ENCODE measurements at places on chromosomes 1 and 21.

GRCh38 chr1:16281765-16282164 lies 44.8 kb upstream of the CPLANE2 start:
- DNase-seq, result no peak

DNA sequence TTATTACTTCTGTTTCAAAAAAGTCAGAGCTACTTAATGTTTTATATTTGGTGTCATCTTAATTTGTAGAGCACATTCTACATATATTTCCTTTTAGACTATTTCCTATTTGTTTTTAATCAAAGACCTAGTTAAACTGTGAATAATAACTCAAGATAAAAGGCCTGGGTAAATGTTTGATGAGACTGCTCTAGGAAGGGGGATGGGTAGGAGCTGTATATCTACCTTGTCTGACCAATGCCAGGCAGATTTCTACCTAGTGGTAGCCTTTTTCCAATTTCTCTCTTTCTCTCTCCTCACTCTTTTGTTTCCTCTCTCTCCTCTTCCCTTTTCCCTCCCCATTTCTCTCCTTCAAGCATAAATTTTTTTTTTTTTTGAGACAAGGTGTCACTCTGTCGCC lies 31.9 kb upstream of the IVNS1ABP start:
- DNase-seq, result no peak

GRCh38 chr1:205669341-205670149 lies 10.8 kb downstream of the SLC45A3 start:
- DNase-seq, result no peak

- no peak for DNase-seq
Observed at GRCh38 chr1:199272139-199272544, 633.3 kb downstream of the PTPRC start.

- no peak for DNase-seq
Observed at GRCh38 chr1:53088616-53089300, 26.7 kb downstream of the PODN start.

DNA sequence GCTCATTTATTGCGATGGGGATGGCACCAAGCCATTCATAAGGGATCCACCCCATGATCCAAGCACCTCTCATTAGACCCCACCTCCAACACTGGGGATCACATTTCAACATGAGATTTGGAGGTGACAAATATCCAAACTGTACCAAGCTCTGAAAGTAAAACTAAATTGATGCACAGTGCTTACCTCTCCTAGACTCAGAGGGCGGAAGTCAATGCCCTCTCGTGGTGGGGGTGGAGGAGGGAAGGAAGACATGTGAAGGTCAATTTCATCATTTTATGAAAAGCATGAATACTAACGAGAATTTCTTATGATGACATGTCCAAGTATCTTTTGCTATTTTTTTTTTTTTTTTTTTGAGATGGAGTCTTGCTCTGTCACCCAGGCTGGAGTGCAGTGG lies 120.0 kb downstream of the PGBD5 start:
- no peak for DNase-seq

GRCh38 chr21:34796518-34797200 lies 127.9 kb downstream of the CLIC6 start:
- no peak for DNase-seq

DNA sequence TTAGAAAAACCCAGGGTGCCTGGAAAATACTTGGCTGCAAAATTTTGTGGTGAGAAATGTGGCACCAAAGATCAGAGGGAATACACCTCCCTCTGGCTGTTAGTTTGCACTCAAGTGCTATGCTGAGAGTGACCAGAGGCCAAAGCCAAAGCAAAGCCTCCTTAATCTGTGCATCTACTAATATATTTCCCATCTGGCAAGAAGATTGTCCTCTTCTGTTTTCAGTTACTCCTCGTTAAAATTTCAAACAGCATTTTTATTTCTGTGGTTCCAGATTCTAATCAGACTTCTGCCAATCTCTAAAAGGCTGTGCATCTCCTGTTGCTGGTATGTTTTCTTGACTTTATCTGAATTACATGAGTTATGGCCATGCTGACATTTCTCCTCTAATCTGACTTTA lies 327.4 kb downstream of the TBX15 start:
- no peak for DNase-seq
